Suprapubic skin (tissue), 4 donors: ENCODE measurements at places on chromosomes 2 and 18.

DNA sequence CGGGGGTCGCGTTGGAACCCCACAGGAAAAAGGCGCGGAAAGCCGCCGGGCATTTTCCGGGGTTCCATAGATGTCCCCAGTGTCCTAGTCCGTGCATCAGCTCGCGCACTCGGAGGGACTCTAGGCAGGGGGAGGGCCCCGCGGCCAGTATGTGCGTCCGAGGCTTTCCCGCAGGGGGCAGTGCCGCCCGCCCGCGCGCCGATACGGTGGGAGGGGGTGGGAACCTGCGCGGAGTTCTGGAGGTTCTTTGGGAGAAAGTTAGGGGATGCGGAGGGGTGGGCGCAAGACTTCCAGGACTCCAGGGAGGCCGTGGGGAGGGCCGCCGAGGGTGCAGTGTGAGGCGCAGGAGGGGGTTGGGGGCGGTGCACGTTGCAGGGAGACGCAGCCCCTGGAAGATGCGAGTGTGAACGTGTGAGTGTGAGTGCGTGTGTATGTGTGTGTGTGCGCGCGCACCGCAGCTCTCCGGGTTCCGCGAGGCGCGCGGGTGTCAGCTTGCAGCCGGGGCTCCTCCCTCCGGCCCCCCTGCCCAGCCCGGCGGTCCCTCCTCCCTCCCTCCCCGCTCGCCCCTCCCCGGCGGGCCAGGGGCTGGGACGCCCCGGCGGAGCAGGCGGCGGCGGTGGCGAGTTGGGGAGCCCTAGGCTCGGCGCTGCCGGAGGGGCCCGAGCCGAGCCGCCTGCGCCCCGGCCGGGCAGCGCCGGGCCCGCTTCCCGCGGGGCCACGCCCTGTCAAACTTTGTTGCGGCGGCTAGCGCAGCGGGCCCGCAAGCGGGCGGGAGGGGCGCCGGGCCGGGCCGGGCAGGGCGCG, at the start of gene TCF7L1:
TSS of gene TCF7L1 (plus strand) at position 559 of the 804 bp plus-strand sequence. CDS start 293 bp downstream, outside the sequence.
- peak; percentile 94 for DNase-seq

DNA sequence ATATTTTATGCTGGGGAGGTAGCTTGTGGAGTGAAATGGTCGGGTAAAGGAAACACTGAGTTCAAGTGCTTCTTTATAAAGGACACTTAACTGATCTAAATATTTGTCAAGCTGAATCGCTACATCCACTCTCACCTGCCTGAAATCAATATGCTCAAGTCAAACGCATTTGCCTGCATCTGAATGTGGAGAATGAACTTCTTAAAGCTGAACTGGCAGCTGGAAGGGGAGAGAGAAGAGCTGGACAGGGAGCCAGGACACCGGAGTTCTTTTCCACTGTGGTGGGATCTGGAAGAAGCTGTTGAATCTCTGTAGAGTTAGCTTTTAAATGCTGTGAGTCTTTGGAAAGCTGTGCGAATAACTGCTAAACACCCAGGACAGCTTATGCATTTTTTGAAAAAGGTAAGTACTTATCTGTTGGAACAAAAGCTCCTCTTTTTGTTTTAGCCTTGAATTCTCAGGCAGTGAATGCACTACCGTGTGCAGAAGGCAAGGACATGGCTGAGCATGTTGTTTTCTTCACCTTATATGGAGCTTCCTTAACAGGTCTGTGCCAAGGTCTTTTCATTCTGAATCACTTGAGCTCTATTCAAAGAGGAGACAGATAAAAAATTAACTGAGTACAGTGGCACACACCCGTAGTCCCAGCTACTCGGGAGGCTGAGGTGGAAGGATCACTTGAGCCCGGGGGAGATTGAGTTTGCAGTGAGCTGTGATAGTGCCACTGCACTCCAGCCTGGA, 74.2 kb upstream of the KLF7 start:
- no peak for DNase-seq

DNA sequence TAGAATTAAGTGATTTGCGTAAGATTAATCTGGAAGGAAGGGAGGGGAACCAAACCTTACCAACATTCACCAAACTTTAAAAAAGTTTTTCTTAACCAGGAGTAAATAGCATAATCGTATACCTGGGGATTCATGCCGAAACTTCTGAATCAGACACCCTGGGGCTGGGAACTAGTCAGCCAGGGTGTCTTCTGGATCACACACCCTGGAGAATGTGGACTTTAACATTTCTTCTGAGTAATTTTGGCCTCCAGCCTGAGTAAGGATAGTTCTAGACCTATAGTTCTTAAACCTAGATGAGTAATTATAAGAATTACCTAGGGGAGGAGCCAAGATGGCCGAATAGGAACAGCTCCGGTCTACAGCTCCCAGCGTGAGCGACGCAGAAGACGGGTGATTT, 44.1 kb upstream of the MEIS1 start:
- no peak for DNase-seq

DNA sequence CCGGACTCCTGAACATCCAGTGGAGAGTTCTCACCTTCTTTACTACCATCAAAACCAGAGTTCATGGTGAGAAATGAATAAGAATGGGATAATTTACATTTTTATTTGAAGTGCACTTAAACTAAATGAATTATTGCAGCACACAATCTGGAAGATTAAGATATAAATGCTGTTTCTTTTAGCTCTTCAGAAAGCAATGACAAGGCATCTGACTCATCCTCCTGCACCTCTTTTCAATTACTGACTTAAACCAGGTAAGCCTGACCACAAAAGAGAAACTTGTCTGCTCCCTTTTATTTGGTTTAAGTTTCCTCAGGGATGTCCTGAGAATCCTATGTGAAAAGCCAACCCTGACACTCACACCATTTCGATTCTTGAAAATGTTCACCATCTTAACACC, 720 bp upstream of the DSC2 start:
- DNase-seq, result no peak

DNA sequence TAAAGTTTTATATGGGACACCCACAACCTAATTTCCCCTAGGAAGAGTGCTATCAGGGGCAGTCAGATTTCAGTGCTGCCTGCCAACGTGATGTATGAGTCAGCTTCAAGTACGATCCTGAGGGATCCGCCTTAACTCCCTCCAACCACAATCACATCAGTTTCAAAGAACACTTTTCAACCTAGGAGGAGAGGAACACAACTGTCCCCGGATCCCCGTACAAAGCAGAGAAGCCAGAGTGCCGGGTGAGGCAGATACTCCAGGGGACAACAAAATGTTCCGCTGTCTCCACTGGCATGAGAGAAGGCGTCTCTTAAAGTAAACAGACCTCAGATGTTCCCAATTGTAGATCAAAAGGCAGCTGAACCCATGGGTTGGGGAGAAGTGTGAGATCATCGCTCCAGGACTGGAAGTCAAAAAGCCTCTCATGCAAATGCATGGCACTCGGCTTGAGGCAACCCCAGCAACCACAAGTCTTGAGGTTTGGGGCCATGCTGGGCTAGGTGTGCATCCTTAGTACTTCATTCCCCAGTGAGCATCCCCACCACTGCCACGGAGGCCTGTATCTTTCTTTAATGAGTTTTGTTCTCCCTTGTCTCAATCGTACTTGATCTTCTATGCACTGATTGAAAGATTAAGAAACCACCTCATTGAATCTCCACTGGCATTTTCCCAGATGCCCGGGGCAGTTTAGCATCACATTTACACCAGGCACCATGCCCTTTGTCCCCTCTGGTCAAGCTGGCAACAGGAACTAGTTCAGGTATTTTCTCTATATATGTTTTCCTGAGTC, 91.0 kb upstream of the CCBE1 start:
- peak; percentile 62 for DNase-seq

DNA sequence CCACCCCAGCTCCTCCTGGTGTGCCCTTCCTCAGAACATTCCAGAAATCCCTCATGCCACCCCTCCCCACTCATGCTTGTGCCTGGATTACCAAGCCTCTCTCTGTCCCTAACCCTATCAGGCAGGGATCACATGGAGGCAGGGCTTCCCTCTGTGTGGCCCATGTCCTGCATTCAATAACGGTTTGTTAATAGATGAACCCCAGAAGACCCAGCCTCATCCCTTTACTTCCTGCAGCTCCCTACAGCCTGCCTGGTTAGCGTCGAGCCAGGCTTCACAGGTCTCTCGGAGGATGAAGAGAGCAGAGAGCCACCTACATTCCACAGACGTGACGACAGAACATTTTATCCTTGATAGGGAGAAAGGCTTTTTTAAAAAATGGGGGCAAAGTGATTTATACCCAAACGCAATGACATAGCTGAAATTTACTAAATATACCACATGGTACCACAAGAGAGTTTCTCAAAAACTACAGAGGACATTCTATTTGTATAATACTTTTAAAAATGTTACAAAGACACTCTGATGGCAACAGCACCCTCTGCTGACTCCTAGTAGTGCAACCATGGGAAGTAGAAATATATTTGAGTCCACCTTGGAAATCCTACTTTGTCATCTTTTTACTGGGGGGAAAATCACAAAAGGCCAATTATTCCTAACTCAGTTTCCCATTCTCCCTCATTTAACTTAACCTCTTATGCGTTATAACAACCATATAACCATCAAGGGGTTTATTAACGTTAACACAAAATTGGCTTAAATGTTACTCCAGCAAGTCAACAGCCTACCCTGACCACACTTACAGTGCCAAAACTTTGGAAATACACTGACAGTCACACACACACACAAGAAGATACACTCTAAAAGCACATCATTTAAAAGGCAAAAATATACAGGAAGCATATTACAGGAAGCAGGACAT, 30.7 kb downstream of the FBXO15 start:
- no peak for DNase-seq

- DNase-seq, result no peak
Observed at GRCh38 chr2:124034265-124034664, 9.2 kb downstream of the CNTNAP5 start.

- DNase-seq, result no peak
Observed at GRCh38 chr18:76396792-76397191, 98.2 kb downstream of the ZNF516 start.

GRCh38 chr2:191786694-191787093, 60.2 kb downstream of the CAVIN2 start:
- DNase-seq, result no peak

- DNase-seq, result no peak
Observed at GRCh38 chr18:45657357-45658335, 42.4 kb downstream of the SLC14A2 start.

GRCh38 chr2:44715671-44716081, 225.8 kb upstream of the SIX3 start:
- DNase-seq, result no peak

DNA sequence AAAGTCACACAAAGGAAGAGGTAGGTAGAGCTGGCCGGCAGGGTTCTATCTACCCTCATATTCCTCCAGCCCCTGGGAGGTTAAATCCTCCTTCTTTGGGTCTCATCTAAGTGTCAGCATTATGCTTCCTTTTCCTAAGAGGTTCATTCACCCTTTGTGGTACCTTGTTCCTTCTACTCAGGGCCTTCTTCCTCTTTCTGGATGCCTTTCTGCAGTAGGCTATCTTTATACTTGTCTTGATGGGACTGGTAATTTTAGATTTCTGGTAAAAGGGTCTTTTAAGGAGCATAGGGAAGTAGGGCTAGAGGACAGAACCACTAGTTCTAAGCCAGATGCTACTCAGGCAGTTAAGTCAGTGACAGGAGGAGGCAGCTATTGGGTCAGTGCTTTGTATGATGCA, 13.7 kb upstream of the TNP1 start:
- no peak for DNase-seq

- no peak for DNase-seq
Observed at GRCh38 chr2:23100406-23100805, 284.6 kb upstream of the KLHL29 start.

GRCh38 chr2:227296671-227297405, 28.2 kb upstream of the MFF start:
- DNase-seq, result no peak

DNA sequence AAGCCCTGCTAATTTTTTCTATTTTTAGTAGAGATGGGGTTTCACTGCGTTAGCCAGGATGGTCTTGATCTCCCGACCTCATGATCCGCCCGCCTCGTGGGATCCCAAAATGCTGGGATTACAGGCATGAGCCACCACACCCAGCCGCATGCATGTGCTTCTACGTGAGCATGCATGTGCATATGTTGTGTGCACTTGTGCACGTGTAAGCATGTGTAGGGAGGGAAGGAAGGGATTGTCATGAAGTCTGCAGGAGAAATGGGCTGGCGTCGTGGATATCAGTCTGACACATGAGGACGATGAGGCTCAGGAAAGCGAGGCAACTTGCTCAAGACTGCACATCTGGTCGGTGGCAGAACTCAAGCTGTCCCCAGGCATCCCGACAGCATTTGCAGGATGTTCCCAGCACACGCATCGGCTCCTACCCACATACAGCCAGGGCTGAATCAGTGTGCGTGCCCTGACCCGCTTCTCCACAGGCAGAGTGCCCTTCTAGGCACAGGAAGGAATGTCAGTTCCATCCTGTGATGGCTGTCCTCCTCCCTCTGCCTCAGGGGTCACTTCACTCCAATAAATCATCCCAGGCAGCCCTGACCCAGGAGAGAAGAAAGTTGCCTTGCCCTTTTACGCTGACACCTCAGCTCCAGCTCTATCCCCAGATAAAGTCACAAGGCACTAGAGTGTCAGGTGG, 49.9 kb upstream of the SLC14A2 start:
- no peak for DNase-seq

- DNase-seq, result no peak
Observed at GRCh38 chr18:62634458-62634857, 80.9 kb upstream of the PHLPP1 start.

DNA sequence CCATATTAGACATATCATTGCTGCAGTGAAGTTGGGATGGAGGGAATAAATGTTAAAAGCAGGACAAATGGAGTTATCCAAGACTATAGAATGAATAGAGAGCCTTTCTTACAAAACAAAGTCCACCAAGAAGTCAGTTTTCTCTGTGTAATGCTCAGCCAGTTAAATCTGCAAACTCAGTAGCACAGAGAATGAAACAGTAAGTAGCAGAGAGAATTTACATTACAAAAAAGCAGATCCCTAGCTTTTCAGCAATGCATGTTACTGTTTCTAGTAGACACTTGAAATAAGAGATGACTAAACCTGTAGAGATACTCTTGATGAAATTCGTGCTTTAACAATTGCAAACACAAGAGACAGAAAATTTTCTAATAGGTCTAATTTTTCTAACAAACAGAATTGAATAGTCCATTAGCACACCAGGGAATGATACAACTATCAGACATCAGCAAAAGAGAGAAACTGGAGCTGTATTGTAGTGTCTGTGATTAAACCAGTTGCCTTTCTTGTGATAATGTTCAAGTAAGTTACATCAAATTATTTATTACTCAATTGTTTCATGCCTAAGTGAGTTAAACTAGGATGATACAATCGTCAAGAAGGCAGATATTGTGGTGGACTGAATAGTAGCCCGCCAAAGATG, 322.2 kb upstream of the DDX18 start:
- DNase-seq, result no peak

DNA sequence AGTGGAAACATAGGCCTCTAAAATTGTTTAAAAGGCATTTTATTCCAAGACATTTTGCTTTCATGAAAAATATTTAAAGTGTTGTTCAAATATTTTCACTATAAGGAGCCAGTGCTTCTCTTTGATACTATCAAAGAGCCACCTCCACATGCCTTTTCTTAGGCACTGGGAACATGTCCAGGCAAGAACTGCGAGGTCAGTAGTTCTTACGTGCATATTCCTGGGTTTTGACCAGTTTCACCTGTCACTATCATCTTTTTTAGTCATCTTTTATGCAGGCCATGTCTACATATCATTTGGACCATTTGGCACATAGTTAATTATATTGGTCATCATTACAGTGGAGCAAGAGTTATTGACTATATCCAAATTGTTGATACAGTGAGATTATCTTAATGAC, 195.3 kb downstream of the CCDC85A start:
- DNase-seq, result no peak
